ENCODE measurements at places on chromosomes 2 and 18.

DNA sequence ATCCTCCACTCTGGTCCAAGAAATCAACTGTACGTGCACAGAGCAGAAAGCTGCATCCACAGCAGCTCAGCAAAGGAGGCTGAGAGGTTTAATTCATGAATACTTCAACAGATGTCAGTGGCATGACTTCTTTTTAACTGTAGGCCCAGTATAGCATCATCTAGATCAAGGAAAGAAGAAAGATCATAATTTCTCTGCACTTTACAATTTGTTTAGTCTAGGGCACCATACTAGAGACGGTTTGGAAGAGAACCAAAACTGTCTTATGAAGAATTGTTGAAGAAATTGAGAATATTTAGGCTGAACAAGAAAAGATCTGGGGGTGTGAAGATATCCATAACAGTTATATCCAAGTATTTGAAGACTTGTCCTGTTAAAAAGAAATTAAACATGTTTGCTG lies 30.5 kb upstream of the MAP3K20 start:
- DNase-seq: no peak

- DNase-seq: peak; percentile 53
Measured at GRCh38 chr2:102664471-102664909, 45.1 kb downstream of the SLC9A2 start.

GRCh38 chr2:222919841-222920526 lies 59.1 kb downstream of the ACSL3 start:
- DNase-seq: peak; percentile 15

DNA sequence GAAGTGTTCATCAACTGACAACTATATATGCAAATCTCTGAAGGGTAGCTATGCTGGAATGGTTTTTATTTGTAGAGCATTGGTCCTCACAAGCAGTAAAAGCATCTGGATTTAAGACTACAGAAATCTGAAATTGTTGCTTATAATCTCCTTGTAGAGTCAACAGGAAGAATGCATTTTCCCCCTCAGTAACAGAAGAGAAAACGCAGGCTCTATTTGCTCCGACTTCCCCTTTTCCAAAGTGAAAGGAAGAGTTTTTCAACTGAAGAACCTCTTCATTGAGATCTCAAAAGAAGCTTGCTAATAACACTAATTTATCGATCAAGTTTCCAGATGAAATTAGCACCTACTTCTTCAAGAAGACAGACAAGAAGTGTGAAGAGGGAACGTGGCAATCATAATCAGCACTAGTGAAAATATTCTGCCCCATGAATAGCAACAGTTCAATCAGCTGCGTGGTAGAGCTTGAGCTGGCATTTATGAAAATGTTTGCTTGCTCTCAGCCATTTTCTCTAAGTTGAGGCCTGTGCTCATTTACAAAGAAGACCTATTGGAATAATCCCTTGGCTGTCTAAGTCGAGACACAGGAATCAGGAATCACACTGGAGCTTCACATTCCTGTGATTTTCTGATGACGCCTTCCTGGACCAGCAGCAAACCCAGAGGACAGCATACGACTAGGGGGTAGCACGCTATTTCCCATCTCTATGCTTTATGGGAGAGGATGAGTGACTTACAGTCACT lies 43.7 kb downstream of the TGIF1 start:
- no peak for DNase-seq

DNA sequence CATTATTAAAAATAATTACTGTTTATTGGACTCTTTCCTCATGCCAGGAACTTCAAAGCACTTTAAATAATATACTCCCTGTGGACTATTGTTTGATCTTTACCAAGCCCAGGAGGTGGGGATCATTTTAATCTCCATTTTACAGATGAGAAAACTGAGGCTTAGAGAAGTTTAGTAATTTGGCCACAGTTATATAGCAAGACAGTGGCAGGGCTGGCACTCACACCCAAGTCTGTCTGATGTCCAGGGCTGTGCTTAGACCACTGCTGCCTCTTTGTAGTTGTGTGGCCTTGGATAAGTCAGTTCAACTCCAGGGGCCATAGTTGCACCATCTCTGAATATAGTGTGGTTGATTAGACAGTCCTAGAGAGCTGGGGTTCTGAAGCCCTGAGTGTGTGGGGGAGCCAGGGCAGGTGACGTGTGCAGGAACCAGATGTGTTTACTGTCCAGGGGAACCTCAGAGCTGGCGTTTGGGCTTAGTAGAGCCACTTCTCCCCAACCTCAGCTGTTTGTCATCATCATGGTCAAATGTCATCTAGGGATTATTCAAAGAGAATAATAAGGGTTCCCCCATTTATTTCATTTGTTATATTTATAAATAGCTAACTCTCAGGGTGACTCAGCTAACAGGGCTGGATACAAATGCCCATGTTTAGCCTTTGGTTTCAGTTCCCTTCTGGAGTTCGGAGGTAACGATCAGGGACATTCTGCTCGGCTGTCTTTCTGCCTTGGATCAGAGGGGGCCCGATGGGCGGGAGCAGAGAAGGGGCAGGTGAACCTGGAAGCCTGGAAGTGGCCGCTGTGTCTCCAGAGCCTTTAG lies 68.0 kb downstream of the BOLA3 start:
- DNase-seq: no peak

DNA sequence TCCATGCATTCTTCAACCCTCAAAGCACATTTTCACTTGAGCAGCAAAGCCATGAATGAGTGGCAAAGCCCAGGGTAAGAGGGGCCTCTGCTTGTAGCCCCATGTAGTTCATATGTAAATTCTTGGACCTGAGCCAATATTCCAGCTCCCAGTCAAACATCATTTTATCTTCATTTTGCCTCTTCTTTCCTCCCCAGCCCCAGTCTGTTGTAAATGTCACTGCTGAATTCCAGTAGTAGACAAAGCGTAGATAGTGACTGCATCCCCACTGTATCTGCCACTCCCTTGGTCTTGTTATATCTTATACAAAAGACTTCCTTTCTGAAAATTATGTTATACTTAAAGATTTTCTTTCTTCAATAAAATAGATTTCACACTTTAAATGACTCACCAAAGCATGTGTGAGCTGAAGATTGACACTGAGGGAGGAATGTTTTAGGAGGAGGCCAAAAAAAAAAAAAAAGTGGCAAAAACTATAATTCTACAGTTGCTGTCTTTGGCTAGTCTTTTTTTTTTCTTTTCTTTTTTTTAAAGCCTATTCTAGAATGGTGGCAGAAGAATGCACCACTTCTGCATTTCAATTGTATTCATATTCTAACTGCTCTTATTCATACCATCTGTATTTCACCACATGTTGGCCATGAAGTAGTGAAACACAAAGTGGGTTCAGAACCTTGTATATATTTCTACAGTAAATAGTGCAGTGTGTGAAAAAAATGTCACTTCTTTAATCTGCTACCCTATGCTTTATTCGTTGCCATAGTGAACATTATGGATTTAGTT lies 306.1 kb downstream of the CPS1 start:
- no peak for DNase-seq

GRCh38 chr18:2985628-2986027 lies 27.3 kb downstream of the LPIN2 start:
- peak; percentile 34 for DNase-seq

- DNase-seq: no peak
Measured at GRCh38 chr2:11196246-11196645, 41.0 kb downstream of the SLC66A3 start.

- DNase-seq: no peak
Measured at GRCh38 chr18:5207471-5208150, 10.6 kb upstream of the AKAIN1 start.

- DNase-seq: no peak
Measured at GRCh38 chr2:222992137-222992536, 59.9 kb upstream of the KCNE4 start.

DNA sequence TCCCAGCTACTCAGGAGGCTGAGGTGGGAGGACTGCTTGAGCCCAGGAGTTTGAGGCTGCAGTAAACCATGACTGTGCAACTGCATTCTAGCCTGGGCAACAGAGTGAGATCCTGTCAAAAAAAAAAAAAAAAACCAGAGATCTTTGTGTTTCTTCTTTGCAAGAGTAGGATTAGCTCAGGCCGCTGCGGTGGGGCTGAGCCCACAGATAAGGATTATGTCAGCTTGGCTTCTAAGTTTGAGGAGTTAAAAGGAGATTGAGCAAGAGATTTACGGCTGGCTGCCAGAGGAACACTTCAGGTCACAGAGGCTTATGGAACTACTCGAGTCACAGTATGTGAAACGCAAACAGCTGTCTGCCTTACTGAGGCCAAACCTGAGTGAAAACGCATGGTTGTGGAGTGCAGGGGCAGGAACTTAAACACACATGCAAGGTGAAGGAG lies 146.7 kb upstream of the L3MBTL4 start:
- no peak for DNase-seq

GRCh38 chr2:132009177-132009873 lies 152.4 kb downstream of the ANKRD30BL start:
- DNase-seq: no peak

DNA sequence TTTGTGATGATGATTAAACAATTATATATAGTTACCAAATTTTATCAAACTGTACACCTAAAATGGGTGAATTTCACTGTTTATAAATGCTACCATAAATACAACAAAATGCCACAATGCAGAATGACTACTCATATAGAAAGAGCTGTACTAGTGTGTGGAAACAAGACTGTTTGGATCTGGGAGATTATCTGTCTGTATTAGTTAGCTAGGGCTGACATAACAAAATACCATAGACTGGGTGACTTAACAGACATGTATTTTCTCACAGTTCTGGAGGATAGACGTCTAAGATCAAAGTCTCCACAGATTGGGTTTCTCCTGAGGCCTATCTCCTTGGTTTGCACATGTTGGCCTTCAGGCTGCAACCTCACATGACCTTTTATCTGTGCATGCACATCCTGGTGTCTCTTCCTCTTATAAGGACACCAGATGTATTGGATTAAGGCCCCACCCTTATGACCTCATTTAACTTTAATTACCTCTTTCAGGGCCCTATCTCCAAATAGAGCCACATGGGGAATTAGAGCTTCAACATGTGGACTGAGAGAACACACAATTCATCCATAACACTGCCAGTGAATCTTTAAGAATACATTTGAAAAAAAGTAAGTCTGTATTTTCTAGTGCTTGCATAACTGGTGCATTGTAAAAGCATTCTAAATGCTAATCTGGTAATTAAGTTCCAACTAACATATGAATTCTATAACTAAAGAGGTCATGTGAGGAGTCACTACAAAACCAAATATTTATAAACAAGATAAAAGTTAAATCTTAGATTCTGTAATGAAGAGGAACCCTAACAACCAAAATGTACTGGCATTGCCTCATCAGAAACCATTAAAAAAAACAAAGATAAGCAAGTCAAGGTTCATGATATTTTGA lies 699.6 kb downstream of the NYAP2 start:
- DNase-seq: no peak

- DNase-seq: no peak
Measured at GRCh38 chr2:49189512-49190225, 35.4 kb upstream of the FSHR start.

DNA sequence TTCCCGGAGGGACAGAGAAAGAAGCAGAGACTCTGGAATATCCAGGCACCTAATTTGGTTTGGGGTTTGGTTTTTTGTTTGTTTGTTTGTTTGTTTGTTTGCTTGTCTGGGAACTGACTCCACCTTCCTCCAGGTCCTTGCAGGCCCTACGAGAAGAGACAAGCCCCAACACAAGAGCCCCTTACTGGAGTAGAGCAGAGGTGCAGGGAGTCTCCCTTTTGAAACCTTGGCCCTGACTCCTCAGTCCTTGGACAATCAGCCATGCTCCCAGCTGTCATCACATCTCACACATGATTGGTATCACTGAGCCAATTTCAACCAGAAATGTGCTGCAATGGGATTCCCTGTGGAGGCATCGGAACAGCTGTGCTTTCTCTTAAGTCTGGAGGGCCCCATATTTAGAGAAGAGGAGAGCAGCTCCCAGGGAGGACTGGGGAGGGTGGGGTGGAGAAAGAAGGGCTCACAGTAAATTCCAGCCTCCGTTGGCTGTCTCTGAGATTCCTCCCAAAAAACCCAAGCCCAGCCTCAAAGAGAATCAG lies 279.9 kb upstream of the NCKAP5 start:
- DNase-seq: no peak

GRCh38 chr2:151481744-151482143 lies 72.0 kb downstream of the RIF1 start:
- no peak for DNase-seq

GRCh38 chr2:142075826-142076225 lies 55.0 kb downstream of the LRP1B start:
- no peak for DNase-seq

- no peak for DNase-seq
Measured at GRCh38 chr2:165969227-165969626, 15.7 kb upstream of the TTC21B start.

- no peak for DNase-seq
Measured at GRCh38 chr18:14927701-14928100, 179.7 kb downstream of the ANKRD30B start.

DNA sequence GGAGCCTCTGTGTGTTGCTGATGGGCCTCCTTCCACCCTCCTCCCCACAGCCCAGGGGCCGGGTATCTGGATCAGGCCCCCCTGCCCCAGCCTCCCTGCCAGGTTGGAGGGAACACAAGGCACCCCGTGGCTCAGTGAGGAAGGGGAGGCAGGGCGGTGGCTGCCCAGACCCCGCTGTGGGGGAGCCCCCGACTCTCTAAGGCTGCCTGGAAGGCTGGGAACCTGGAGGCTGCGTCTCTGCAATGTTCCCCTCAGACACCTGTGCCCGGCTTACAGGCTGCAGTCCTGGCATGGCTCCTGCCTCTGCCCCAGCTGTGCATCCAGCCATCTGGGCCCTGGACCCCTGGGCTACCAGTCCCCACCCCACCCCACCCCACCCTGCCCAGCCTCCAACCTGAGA lies 438 bp upstream of the MAB21L4 start:
- DNase-seq: no peak

GRCh38 chr2:162890690-162891311 lies 52.2 kb upstream of the KCNH7 start:
- peak; percentile 61 for DNase-seq

DNA sequence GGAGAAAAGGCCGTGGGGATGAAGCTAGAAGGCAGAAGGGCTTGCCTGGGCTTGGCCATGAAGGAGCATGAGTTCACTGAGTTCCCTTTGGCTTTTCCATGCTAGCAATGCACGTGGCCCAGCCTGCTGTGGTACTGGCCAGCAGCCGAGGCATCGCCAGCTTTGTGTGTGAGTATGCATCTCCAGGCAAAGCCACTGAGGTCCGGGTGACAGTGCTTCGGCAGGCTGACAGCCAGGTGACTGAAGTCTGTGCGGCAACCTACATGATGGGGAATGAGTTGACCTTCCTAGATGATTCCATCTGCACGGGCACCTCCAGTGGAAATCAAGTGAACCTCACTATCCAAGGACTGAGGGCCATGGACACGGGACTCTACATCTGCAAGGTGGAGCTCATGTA lies 2.9 kb downstream of the CTLA4 start:
- no peak for DNase-seq

- no peak for DNase-seq
Measured at GRCh38 chr2:183011743-183012142, 26.5 kb downstream of the NCKAP1 start.

- DNase-seq: no peak
Measured at GRCh38 chr2:9699139-9700108, 68.6 kb upstream of the YWHAQ start.

Data from Calu3 (cell line).